Neural progenitor cell (in vitro differentiated cells): ENCODE measurements at places on chromosomes 11 and 22. TPM values are rescaled to one million over a fixed set of nuclear protein-coding genes. Genes with fewer than 3 reads are reported as not detected.

DNA sequence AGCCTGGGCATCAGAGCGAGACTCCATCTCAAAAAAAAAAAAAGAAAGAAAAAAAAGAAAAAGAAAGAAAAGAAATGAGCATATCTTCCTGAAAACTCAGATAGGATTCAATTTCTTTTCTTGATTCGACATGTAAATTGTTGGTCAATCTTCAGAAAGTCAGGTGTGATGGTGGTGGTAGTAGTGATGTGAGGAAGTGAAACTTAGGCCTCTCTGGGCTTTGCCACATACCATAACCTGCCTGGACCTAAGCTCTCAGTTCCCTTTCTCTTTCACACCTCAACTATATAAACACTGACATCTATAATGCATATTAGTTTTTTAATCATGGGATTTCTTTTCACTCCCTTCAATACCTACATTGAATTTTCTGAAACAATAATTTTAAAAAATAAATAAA, 98.0 kb upstream of the TBCEL start:
- DNase-seq = no peak

Gene ADAMTS15
- total RNA-seq = 0.09 and 0.25 TPM in 2 replicates

GRCh38 chr22:49950396-49950994, 10.1 kb upstream of the PIM3 start:
- DNase-seq = no peak

- DNase-seq = no peak
These were observed 82.6 kb upstream of the PDGFD start for GRCh38 chr11:104246590-104246989.

DNA sequence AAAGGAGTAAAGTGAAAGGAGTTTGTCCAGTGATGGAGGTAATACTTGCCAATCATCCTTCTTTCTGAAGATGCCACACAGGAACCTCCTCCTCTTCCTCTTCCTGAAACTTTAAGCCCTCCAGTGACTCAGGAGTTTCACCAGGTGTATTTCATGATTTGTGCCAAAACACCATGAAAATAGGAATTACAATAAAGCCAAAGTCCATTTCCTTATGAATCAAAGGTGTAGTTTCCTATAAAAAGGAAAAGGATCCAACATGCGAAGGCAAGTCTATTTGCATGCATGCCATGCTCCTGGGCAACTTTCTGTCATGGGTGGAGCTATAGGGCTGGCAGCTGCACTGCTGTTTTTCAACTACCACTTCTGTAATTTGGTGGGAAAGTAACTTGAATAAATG, 9.8 kb upstream of the POU2AF1 start:
- DNase-seq = no peak

GRCh38 chr22:36247955-36248354, 5.0 kb upstream of the APOL1 start:
- DNase-seq = no peak

DNA sequence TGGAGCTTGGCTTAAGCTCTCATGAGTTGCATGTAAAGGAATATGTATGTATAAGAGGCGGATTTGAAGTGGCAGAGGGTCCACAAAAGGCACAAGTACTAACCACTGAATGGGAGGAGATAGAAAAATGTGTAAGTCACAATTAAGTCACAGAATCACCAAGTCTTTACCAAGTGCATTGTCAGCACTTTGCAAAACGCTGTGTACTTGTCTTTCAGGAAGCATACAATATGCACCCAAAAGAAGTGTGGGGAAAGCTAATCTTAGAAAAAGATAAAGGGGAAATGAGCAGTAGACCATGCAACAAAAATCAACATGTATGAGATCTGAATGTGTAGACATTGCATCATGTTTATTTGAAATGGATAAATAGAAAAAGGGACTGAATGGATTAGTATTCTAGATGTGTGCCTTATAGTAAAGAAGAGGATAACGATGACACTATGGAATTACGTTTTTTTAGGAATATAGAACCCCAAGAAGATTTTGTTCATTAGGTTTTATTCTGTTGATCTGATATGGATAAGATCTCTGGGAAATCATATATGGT, 4.5 kb downstream of the CNTF start:
- DNase-seq = no peak

- DNase-seq = no peak
These were observed 3.2 kb downstream of the TAF6L start for GRCh38 chr11:62774407-62774806.

DNA sequence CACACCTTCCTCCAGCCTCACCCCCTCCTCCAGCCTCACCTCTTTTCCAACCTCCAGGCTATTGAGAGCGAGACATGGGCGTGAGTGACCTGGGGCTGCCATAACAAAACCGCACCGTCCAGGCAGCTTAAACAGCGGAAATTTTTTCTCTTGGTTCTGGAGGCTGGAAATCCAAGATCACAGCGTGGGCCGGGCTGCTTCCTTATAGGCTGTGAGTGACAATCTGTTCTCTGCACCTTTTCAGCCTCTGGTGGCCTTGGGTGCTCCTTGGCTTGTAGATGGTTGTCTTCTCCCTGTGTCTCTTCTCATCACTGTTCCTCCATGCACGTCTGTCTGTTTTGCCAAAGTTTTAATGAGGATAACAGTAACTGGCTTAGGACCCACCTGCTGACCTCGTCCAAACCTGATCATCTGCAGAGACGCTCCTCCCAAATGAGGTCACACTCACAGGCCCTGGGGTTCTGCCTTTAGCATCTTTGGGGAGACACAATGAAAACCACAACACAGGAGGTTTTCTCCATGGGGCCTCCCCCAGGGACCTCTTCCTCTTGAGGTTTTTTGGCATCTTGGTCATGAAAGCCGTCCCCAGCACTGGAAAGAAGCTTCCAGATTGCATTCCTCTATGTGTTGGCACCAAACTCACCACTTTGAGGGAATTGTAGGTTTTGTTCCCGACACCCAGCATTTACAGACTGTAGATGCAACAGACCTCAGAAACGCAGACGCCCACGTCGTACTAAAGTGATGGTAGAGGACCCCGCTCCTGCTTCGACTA, 878.1 kb downstream of the BRD1 start:
- DNase-seq = no peak

Gene OR6X1
- not detected in 2 replicates for total RNA-seq

Gene TH
- 2.0 and 6.2 TPM in 2 replicates for total RNA-seq

- peak; percentile 76 for DNase-seq
These were observed 1.4 kb downstream of the HTR3B start for GRCh38 chr11:113906038-113906437.
